Hepatocyte (in vitro differentiated cells): ENCODE measurements at places on chromosomes 2 and 18.

- no peak for DNase-seq
Observed at GRCh38 chr2:186977433-186978045, 128.6 kb upstream of the ZSWIM2 start.

DNA sequence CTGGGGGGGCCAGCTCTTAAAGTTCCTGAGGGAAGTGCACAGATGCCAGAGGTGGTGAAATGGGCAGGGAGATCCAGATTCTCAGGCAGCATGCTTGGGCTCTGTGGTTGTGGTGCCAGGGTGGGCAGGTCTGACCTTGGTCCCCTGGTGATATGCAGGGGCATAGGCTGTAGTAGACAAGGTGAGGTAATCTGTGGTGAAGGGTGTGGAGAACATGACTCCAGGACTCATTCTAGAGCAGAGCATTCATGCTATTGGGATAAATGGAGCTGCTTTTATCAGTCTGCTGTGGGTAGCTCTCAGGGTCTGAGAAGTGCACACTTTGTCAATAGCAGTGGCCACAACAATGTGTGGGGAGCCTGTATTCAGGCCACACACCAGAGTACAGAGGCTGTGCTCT lies 16.9 kb downstream of the ACVR1C start:
- no peak for DNase-seq

DNA sequence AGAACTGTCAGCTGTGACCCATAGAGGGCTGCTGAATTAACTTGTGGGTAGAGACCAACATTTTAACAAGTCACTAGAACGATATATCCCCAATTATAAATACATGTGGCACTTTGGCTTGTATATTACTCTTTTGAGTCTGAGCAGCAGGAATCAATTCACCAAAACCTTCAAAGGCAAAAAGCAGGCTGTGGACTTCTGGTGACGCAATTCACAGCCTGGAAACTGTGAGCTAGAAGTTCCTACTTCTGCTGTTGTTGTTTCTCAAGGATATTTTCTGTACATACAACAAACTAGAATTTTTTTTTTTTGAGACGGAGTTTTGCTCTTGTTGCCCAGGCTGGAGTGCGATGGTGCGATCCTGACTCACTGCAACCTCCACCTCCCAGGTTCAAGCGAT lies 37.3 kb downstream of the PTCD3 start:
- DNase-seq, result no peak

DNA sequence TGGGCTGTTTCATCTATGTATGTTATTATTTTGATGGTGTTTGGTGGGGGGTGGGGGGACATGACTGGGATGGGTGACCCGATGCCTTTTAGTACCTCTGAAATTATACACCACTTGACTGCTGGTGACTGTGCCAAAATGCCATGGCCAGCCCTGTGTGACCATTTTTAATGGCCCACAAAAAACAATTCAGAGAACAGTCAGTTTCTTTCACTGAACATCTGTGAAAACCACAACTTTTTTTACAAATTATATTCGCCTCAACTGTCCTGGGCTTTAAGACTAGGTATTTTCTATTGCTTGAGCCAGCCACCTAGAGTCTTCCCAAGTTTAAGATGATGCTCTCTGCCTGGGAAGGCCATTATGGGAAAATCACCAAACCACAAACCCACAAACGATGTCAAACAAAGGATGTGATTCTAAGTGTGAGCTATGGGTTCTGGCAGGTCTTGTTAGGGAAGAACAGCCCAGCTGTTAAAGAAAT lies 33.9 kb downstream of the FN1 start:
- DNase-seq, result no peak

- DNase-seq, result peak; percentile 6
Observed at GRCh38 chr2:169393068-169393590, 30.8 kb upstream of the LRP2 start.

DNA sequence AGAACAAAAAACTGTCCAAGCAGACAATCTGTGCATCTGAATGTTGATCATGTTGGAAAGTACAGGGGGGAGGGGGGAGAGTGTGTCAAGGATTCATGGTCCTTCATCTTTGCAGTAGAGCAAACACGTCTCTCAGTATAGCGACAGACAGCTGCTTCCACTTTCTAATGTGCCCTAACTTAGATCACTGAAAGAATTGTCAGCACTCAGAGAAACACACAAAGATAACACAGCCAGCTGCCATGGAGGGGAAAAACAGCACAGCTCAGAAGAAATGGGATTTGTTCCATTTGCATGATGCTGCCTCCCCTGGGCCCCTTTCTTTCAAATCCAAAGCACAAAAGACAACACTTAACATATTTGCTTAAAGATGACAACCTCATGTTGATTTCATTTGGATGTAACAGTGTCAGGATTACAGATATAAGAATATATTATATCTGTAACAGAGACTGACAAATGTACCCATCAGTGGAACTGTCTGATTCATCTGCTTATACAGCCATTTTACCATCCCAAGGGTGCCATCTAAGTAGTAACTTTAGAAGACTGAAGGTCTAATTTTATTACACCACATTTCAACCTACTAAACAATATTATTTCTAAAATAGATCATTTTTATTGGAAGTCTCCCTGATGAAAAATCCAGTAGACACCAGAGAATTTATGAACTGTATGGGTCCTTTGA lies 17.7 kb downstream of the FIGN start:
- no peak for DNase-seq

GRCh38 chr2:200471324-200471848 lies 38.5 kb downstream of the KCTD18 start:
- peak; percentile 31 for DNase-seq

GRCh38 chr2:69375494-69376353 lies 11.3 kb downstream of the GFPT1 start:
- peak; percentile 35 for DNase-seq

DNA sequence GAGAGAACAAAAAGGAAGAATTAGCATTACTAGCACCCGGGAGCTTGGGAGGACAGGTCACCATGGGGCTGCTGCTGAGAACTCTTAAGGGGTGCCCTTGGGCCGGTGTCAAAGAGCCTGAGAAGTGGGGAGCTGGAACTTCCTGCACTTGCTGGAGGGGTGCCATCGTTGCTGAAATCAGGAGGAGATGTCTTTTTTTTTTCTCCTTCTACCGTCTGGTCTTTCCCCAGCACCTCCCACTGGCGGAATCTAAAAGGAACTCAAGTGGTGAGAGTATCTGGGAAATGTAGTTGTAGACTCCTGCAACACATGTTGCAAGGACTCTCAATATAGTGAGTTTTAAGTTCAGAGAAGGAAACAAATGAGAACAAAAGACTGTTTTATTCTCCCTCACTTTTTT lies 6.1 kb upstream of the AMMECR1L start:
- no peak for DNase-seq

DNA sequence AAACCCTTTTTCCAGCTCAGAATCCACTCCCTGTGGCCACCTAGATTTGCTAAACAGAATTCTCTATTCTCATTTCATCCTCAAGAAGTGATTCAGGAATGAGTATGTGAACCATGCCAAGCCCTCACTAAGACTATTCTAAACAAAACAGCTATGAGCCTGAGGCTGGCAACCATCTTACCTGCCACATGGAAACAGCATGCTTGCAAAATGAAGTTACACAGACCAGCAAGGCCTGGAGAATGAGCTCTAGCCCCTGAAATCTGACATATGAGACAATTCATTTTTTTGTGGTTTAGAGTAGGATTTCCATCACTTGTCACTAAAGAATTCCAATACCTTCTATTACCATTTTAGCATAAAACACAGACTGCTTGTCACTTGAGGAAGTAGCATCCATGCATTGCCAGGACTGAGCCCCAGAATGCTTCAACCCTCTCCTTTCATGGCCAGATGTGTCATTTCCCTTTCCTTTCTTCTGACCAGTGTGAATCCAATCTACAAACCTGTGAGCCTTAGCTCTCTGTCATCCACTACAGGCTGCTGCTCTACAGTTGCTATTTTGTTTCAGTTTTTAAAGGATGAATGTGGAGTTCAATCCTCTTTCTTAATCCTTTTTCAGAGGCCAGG lies 744.3 kb upstream of the ACVR2A start:
- peak; percentile 7 for DNase-seq

DNA sequence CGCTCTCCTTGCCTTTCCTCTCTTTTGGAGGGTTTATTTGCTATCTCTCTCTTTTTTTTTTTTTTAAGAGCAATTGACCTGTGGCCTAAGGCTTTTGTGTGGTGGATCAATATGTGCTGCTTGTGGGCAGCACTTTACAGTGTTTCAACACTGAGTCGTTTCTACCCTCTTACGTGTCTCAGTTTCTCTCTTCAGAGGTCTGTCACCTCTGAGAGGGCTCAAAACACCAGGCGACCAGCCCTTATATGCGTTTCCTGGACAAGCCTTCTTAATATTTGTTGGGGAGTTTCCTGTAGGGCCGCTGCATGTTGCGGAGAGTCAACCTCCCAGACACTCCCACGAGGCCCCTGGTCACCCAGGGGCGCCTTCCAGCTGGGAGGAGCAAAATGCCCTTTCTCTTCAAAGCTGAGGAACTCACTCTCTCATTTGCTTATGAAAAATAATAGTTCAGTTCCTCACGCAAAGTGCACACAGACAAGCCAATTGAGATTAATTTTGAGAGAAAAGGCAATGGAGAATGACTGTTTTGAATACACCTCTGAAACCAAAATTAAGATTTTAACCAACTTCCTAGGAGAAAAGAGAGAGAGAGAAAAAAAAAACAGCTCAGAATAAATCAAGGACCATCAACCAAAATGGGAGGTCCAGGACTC lies 96.3 kb upstream of the B3GNT2 start:
- DNase-seq, result no peak

DNA sequence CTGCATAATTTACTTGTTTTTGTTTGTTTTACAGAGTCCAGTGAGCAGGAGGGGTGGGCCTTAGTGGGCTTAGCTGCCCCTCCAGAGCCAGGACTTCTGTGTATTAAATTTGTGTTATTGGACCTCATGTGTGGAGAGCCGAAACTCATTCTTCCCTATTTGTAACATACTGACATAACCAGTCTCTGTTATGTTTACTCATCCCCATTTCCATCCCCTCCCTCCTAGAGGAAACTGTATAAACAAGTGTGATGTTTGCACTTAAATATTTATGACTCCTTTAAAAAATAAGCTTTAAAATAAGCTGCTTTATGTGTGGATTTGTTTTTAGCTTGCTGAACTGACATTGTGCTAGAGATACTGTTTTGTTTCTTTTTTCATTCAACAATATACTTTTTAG lies 13.8 kb downstream of the ZNF512 start:
- DNase-seq, result no peak

DNA sequence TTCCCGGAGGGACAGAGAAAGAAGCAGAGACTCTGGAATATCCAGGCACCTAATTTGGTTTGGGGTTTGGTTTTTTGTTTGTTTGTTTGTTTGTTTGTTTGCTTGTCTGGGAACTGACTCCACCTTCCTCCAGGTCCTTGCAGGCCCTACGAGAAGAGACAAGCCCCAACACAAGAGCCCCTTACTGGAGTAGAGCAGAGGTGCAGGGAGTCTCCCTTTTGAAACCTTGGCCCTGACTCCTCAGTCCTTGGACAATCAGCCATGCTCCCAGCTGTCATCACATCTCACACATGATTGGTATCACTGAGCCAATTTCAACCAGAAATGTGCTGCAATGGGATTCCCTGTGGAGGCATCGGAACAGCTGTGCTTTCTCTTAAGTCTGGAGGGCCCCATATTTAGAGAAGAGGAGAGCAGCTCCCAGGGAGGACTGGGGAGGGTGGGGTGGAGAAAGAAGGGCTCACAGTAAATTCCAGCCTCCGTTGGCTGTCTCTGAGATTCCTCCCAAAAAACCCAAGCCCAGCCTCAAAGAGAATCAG lies 279.9 kb upstream of the NCKAP5 start:
- no peak for DNase-seq

- DNase-seq, result no peak
Observed at GRCh38 chr2:48567671-48568070, 37.7 kb downstream of the STON1 start.

- no peak for DNase-seq
Observed at GRCh38 chr2:136750065-136750464, 15.3 kb upstream of the THSD7B start.

GRCh38 chr2:157900203-157900602 lies 24.1 kb upstream of the ACVR1 start:
- no peak for DNase-seq

GRCh38 chr18:23714576-23714975 lies 25.3 kb downstream of the LAMA3 start:
- no peak for DNase-seq

- DNase-seq, result no peak
Observed at GRCh38 chr2:223832241-223832903, 5.0 kb downstream of the AP1S3 start.

DNA sequence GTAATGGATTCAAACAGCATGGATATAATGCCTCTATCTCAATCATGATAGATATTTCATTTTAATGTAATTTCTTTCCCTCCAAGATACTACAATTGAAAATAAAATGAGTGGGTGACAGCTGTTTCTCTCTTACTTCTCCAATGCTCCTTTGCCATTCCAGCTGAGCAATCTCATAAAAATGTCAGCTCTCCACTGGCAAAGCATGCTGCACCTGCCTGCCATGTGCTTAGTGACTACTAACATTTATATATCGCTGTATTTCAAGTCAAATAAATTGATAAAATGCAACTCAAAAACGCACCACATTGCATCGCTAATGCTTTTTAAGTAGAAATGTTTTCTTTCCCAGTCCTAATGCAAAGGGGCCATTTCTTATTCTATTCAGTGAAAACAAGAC lies 1093.9 kb downstream of the CBLN2 start:
- no peak for DNase-seq

DNA sequence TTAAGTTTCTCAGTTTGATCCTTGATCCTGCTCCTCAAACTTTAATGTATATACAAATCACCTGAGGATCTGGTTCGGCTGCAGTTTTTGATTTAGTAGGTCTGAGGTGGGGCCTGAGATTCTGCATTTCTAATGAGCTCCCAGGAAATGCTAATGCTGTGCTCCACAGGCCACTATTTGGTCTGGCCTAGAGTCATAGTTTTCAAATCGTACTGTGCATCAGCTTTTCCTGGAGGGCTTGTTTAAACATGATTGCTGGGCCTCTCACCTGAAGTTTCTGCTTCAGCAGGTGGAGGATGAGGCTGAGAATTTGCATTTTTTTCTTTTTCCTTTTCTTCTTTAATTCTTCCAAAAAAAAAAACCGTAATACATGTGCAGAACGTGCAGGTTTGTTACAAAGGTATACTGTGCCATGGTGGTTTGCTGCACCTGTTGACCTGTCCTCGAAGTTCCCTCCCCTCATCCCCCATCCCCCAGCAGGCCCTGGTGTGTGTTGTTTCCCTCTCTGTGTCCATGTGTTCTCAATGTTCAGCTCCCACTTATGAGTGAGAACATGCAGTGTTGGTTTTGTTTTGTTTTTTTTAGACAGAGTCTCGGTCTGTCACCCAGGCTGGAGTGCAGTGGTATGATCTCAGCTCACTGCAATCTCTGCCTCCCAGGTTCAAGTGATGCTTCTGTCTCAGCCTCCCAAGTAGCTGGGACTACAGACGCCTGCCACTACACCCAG lies 42.2 kb upstream of the CD28 start:
- no peak for DNase-seq

GRCh38 chr2:140696449-140696848 lies 1434.4 kb downstream of the LRP1B start:
- peak; percentile 30 for DNase-seq

GRCh38 chr18:34951625-34952379 lies 89.4 kb upstream of the MAPRE2 start:
- DNase-seq, result no peak
